ENCODE measurements at places on chromosomes 3 and 15. TPM values are rescaled to one million over a fixed set of nuclear protein-coding genes. Genes with fewer than 3 reads are reported as not detected.

ECE2 gene
- total RNA-seq: under 0.01 TPM

TNK2 gene
- total RNA-seq: 6.3 TPM

TRIM59 gene
- total RNA-seq: 9.2 TPM

ARPP21 gene
- not detected for total RNA-seq

LRRIQ4 gene
- total RNA-seq: not detected

KBTBD13 gene
- under 0.01 TPM for total RNA-seq

GCSAM gene
- total RNA-seq: 0.48 TPM

STX19 gene
- total RNA-seq: 0.72 TPM

KPNA1 gene
- total RNA-seq: 40.3 TPM

ALPK3 gene
- under 0.01 TPM for total RNA-seq

AADACL2 gene
- total RNA-seq: not detected

GRAMD2A gene
- total RNA-seq: 9.0 TPM

VEPH1 gene
- total RNA-seq: not detected

Measured in tracheal epithelial cell (primary cell).